ENCODE measurements at places on chromosomes 2 and 18. TPM values are rescaled to one million over a fixed set of nuclear protein-coding genes. Genes with fewer than 3 reads are reported as not detected.

DNA sequence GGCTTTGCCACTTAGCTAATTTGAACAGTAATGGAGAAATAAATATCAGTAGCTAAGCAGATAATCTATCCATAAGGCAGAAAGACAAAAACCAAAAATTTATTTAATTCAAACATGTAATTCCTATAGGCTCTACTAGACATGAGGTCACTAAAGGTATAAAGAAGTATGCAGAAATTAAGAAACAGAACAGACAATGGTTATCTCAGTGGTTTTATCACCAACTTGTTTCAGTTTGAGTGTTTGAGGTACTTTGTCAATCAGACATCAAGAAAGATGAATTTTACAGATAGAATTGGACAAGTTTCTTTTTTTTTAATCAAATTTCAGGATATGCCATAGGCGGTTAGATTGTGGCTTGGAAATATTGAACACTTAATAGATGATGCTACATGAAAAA, 67.4 kb upstream of the ZEB2 start:
- H3K36me3 ChIP-seq: no peaks in the 10 kb centered on the region
- no peaks in the 10 kb centered on the region for H3K4me1 ChIP-seq
- H3K4me3 ChIP-seq: no peak overlapping the region
- H3K27me3 ChIP-seq: no peaks in the 10 kb centered on the region
- no peak for DNase-seq

- no peak overlapping the region for H3K27ac ChIP-seq
- H3K27me3 ChIP-seq: no peaks in the 10 kb centered on the region
- H3K4me3 ChIP-seq: no peak overlapping the region
- no peaks in the 10 kb centered on the region for H3K4me1 ChIP-seq
- H3K36me3 ChIP-seq: no peaks in the 10 kb centered on the region
- DNase-seq: no peak
These were observed 56.3 kb downstream of the DIPK1C start for GRCh38 chr18:74400813-74401212.

- no peak overlapping the region for H3K4me3 ChIP-seq
- no peak for DNase-seq
- H3K4me1 ChIP-seq: no peaks in the 10 kb centered on the region
- H3K27me3 ChIP-seq: no peaks in the 10 kb centered on the region
- H3K27ac ChIP-seq: no peak overlapping the region
These were observed 15.5 kb downstream of the FBXO11 start for GRCh38 chr2:47890711-47891368.

DNA sequence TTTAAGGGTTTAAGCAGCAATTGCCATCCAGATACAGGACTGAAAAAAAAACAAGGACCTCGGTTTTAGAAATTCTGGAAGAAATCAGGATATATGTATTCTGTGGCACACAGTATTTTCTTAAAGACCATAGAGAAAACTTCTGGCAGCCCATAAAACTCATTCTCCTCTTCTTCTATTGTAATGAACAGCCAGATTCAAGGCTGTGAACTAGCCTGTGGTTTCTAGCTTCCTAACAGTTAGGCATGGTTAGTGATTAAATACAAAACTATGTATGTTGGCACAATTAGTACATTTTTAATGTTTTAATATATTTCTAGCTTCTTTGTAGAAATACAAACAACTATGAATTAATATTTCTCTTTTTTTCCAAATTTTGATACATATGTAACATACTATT, 555.7 kb downstream of the DSC3 start:
- H3K36me3 ChIP-seq: no peaks in the 10 kb centered on the region
- H3K4me1 ChIP-seq: no peaks in the 10 kb centered on the region
- H3K27ac ChIP-seq: no peak overlapping the region
- H3K4me3 ChIP-seq: no peak overlapping the region
- no peak for DNase-seq

GRCh38 chr18:49398331-49398730, 62.1 kb downstream of the DYM start:
- no peaks in the 10 kb centered on the region for H3K36me3 ChIP-seq
- DNase-seq: no peak
- H3K27ac ChIP-seq: no peak overlapping the region
- H3K27me3 ChIP-seq: no peaks in the 10 kb centered on the region

Gene NTSR2
- total RNA-seq: 0.34 TPM

Gene COLEC11
- 2.9 TPM for total RNA-seq

Gene UGT1A10
- total RNA-seq: not detected
